ENCODE measurements at places on chromosomes 6 and 20.

DNA sequence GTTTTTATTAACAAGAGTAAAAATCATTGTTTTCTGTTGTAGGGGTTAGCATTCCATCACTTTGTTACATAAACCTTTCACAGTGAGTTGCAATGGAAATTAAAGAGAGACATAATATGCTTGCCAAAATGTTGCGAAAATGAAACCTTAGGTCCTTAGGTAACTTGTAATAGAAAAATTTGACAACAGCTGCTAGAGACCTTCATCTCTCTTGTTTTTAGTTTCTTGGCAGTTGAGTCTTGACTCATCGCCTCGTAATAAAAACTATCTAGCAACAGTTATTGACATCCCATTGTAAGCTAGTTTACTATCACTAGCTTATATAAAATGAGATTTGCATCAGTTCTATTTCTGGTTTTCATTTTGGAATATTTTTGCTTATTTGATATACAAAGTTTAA, 179.0 kb upstream of the MMS22L start:
- DNase-seq = no peak

GRCh38 chr6:89520736-89521135, 87.8 kb downstream of the ANKRD6 start:
- DNase-seq = no peak

DNA sequence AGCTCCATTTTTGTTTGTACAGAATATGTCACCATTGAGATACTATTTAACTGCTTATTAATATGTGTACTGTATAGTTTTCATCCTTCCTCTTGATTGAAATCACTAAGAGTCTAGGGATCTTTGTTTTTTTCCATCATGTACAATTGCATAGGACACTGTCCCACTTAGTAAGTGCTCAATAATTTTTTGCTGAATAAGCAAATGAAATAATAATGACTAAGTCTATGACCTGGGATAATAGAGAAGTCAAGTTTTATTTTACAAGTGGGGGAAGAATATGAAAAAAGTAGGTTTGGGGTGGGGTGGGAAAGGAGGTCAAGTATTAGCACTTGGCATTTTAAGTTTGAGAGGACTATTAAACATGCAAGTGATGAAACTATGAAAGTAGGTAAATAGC, 4.5 kb upstream of the EYS start:
- no peak for DNase-seq

DNA sequence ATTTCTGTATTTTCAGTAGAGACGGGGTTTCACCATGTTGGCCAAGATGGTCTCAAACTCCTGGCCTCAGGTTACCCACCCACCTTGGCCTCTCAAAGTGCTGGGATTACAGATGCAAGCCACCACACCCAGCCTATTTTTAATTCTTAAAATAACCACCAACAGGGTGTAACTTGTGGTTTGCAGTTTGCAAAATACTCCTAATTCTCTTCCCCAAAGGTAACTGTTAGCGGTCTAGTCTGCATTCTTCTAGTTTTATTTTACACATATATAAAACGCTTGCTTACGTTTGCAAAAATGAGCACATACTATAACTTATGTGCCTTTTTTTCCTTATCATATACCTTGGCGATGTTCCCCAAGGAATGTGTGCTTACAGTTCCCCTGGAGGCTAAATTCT, 25.6 kb upstream of the CHMP4B start:
- no peak for DNase-seq
